ENCODE measurements at places on chromosomes 13 and 19.

DNA sequence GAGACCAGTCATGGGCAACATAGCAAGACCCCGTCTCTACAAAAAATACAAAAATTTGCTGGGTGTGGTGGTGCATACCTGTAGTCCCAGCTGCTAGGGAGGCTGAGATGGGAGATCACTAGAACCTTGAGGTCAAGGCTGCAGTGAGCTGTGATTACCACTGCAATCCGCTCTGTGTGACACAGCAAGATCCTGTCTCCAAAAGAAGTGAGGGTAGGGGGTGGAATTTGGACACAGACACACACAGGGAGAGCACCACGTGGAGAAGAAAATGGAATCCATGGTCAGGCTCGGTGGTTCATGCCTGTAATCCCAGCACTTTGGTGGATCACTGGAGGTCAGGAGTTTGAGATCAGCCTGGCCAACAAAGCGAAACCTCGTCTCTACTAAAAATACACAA is 8.7 kb downstream of the TNFSF9 start:
- H3K27me3 ChIP-seq, result peaks cover 30% of the 10 kb centered on the region
- no peaks in the 10 kb centered on the region for H3K4me1 ChIP-seq
- ATAC-seq, result no peak
- H3K36me3 ChIP-seq, result no peaks in the 10 kb centered on the region
- H3K4me3 ChIP-seq, result no peak overlapping the region
- no peak overlapping the region for H3K27ac ChIP-seq

- no peak overlapping the region for H3K27ac ChIP-seq
- no peak for ATAC-seq
- no peaks in the 10 kb centered on the region for H3K4me1 ChIP-seq
- peaks cover 57% of the 10 kb centered on the region for H3K36me3 ChIP-seq
- no peaks in the 10 kb centered on the region for H3K27me3 ChIP-seq
Measured at GRCh38 chr13:72823724-72824123, 41.8 kb downstream of the PIBF1 start.

GRCh38 chr13:21723807-21724505 is 53.1 kb downstream of the FGF9 start:
- no peaks in the 10 kb centered on the region for H3K4me1 ChIP-seq
- no peaks in the 10 kb centered on the region for H3K36me3 ChIP-seq
- peaks cover 29% of the 10 kb centered on the region for H3K27me3 ChIP-seq

GRCh38 chr13:58318495-58319167 is 687.1 kb downstream of the PCDH17 start:
- ATAC-seq, result no peak
- no peak overlapping the region for H3K27ac ChIP-seq
- no peaks in the 10 kb centered on the region for H3K36me3 ChIP-seq
- H3K4me3 ChIP-seq, result no peak overlapping the region

DNA sequence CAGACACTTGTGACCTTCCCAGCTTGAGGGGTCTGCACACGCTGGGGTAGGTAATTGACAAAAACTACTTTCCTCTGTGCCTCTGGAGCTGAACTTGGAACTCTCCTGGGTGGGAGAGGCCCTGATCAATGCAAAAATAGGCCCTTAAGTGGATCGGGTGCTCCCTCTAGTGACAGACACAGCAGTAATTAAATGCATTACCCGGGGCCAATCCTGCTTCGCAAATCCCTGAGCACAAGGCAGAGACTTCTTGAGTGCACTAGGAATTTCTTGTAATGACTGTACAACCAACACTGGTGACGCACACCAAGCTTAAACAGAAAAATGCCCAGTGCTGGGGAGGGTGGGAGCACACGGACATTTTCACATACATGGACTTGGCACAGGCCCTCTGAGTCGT is 10.6 kb upstream of the UBE2S start:
- H3K4me3 ChIP-seq, result no peak overlapping the region
- peaks cover 27% of the 10 kb centered on the region for H3K27me3 ChIP-seq
- H3K4me1 ChIP-seq, result no peaks in the 10 kb centered on the region
- ATAC-seq, result peak; percentile 58

DNA sequence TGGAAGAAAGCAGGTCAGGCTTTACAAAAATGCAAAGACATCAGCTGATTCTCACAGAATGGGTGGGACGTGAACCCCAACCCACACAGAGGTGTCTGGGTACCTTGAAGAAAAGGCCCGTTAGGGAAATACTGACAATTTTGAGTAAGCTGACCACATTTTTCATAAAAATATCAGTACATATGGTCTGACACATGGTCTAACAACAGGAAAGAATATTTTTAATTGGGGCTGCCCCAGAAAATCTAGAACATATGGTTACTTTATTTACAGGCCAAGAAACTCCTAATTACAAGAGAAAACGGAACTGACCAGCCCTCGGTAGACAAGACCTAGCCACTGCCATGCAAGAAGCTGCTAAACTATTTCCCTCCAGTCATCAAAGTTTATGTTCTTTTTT is 48.7 kb upstream of the ITM2B start:
- H3K27ac ChIP-seq, result no peak overlapping the region
- no peaks in the 10 kb centered on the region for H3K4me1 ChIP-seq
- no peaks in the 10 kb centered on the region for H3K36me3 ChIP-seq
- ATAC-seq, result no peak
- H3K27me3 ChIP-seq, result no peaks in the 10 kb centered on the region

DNA sequence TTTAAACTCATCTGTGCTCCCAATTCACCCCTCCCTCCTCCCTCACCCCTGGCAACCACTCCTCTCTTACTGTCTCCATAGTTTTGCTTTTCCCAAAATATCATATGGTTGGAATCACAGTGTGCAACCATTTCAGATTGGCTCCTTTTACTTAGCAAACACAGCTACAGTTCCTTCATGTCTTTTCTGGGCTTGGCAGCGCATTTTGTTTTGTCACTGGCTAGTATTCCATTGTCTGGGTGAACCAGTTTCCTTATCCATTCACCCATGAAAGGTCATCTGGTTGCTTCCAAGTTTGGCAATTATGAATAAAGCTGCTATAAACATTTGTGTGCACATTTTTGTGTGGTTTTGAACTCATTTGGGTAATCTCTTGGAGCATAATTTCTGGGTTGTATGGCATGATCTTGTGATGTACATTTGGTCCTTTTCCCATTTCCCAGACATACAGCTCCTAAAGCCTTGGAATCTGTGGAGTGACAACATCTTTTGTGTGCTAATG is 23.9 kb upstream of the GAS6 start:
- ATAC-seq, result peak; percentile 52
- H3K27ac ChIP-seq, result peak overlapping the region; percentile 59
- H3K4me3 ChIP-seq, result no peak overlapping the region

- no peak overlapping the region for H3K27ac ChIP-seq
- H3K27me3 ChIP-seq, result no peaks in the 10 kb centered on the region
- ATAC-seq, result no peak
- no peak overlapping the region for H3K4me3 ChIP-seq
- peaks cover 40% of the 10 kb centered on the region for H3K36me3 ChIP-seq
- peaks cover 67% of the 10 kb centered on the region for H3K4me1 ChIP-seq
Measured at GRCh38 chr19:10760273-10760944, 42.5 kb downstream of the DNM2 start.

DNA sequence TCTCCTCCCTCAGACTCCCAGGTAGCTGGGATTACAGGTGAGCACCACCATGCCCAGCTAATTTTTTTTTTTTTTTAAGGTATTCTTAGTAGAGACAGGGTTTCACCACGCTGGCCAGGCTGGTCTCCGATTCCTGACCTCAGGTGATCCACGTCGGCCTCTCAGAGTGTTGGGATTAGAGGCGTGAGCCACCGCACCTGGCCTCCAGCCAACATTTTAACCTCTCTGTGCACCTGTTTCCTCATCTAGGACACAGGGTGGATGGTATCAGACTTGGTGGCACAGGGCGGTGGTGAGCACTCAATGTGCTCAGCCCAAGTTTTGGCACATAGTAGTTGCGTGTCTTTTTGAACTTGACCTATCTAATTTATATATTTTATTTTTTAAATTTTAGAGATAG is 12.5 kb downstream of the APBA3 start:
- ATAC-seq, result no peak
- peaks cover 28% of the 10 kb centered on the region for H3K27me3 ChIP-seq
- H3K27ac ChIP-seq, result no peak overlapping the region
- H3K36me3 ChIP-seq, result peaks cover 48% of the 10 kb centered on the region
- no peak overlapping the region for H3K4me3 ChIP-seq
- no peaks in the 10 kb centered on the region for H3K4me1 ChIP-seq

DNA sequence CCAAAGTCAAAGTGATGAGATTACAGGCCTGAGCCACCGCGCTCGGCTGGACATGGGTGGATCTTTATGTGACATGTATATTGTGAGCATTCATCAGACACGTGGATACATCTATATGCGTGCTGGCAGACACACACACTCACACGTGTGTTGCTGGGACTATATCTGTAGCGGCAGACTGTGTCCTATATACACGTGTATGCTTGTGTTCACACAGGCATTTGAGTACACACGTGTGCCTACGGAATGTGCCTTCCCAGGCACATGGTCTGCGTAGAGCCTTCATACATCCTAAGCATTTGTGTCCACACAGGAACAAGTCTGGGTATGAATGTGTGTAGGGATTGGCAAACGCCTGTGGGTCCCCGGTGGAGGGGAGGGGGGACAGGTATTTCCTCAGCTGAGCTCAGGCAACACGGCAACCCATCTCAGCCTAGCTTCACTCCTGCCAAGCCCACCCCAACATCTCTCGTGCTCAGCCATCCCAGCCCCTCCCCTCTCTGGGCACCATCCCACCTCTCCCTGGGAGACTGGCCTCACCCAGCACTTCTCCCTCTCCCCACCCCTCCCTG is 2.6 kb downstream of the UNC13A start:
- H3K36me3 ChIP-seq, result no peaks in the 10 kb centered on the region
- H3K27ac ChIP-seq, result no peak overlapping the region
- no peak overlapping the region for H3K4me3 ChIP-seq
- peaks cover 98% of the 10 kb centered on the region for H3K27me3 ChIP-seq

DNA sequence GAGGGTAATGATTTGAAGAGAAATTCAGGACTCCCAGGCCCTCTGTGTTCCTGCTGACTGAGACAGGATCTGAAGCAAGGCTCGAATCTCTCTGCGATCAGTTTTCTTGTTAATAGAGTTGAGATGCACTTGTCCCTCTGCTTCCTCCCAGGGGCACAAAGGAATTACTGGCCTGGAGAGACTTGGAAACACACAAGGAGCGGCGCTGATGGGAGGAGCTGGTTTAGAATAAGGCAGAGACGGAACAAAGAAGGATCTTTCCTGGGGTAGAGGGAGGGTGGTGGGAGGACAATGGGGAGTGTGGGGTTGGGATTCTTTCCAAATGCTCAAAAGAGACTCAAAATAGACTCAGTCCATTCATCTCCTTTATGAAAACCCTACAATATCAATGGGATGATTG is 719.1 kb downstream of the UQCRFS1 start:
- no peak for ATAC-seq
- peaks cover 24% of the 10 kb centered on the region for H3K27me3 ChIP-seq
- H3K4me1 ChIP-seq, result no peaks in the 10 kb centered on the region
- H3K36me3 ChIP-seq, result no peaks in the 10 kb centered on the region
- no peak overlapping the region for H3K27ac ChIP-seq

GRCh38 chr19:33564836-33565338 is 43.3 kb upstream of the PEPD start:
- H3K27ac ChIP-seq, result no peak overlapping the region
- H3K27me3 ChIP-seq, result peaks cover 72% of the 10 kb centered on the region
- H3K36me3 ChIP-seq, result no peaks in the 10 kb centered on the region
- no peaks in the 10 kb centered on the region for H3K4me1 ChIP-seq

GRCh38 chr13:75318138-75318833 is 163.7 kb downstream of the TBC1D4 start:
- H3K27me3 ChIP-seq, result no peaks in the 10 kb centered on the region
- H3K36me3 ChIP-seq, result no peaks in the 10 kb centered on the region
- no peaks in the 10 kb centered on the region for H3K4me1 ChIP-seq
- no peak for ATAC-seq
- no peak overlapping the region for H3K27ac ChIP-seq
- no peak overlapping the region for H3K4me3 ChIP-seq

DNA sequence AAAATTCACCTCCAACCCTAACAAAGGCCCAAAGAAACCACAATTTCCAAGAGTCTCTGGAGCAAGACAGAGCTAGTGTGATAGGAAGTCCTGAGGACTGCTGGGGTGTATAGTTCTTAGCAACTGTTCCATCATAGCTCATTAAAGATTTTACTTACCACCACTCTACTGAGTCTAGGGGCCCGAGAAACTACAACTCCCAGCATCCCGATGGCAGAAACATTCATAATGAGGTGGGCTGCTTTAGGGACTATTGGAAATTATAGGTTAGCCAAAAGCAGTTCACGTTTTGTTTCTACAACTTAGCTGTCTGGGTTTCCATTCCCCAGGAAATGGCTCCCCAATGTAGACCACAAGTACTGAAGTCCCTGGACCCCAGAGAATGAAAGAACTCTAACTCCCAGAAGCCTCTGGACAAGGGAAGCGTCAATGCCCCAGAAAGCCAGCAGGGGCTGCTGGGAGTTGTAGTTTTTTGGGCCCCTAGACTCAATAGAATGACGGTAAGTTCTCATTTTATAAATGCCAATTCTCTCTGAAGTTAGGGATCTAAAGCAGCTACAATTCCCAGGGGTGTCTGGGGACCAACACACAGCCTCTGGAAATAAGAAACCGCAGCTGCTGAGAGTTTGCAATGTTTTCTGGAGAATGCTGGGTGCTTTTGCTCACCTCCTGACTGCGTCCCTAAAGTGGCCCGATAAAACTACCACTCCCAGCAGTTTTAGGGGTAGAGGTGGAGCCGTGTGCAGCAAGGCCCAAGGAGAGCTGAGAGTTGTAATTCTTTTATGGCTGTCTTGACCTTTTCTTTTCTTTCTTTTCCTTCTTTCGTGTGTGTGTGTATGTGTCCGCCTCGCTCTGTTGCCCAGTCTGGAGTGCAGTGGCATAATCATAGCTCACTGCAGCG is 11.1 kb downstream of the FTL start:
- ATAC-seq, result no peak
- no peak overlapping the region for H3K4me3 ChIP-seq
- peaks cover 24% of the 10 kb centered on the region for H3K4me1 ChIP-seq
- H3K27me3 ChIP-seq, result no peaks in the 10 kb centered on the region

DNA sequence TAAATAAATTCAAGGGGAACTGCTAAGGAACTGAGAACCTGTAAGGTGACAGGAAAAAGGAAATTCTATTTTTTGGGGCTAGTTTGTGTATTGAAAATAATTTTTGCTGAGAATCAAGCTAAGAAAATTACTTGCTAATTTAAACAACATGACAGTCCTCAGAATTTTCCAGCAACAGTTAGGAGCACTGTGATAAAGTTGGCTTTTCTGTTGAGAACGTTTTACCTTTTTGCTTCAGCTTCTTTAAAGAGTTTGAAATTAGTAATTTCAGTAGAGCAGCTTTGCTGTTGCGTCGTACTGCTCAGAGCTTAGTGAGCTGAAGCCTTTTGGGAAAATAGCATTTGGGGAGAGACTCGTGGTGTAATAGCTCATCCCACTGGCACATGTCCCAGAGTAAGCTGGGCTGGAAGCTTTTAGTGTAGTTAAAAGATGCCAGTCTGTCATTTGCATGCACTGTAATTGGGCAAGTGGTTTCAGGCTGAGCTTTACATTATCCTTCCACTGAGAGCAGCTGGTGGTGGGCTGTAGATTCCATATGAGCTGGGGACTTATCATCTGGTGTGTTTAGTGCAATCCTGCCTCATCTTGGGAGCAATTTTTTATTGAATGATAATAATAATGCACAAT is 69.8 kb downstream of the LRCH1 start:
- H3K36me3 ChIP-seq, result no peaks in the 10 kb centered on the region
- ATAC-seq, result peak; percentile 90
- no peaks in the 10 kb centered on the region for H3K27me3 ChIP-seq
- peaks cover 33% of the 10 kb centered on the region for H3K4me1 ChIP-seq
- H3K4me3 ChIP-seq, result no peak overlapping the region

GRCh38 chr19:5864725-5865486 is 5.4 kb downstream of the FUT5 start:
- no peak overlapping the region for H3K4me3 ChIP-seq
- H3K27ac ChIP-seq, result no peak overlapping the region
- no peaks in the 10 kb centered on the region for H3K4me1 ChIP-seq
- no peaks in the 10 kb centered on the region for H3K36me3 ChIP-seq
- peaks cover 11% of the 10 kb centered on the region for H3K27me3 ChIP-seq

GRCh38 chr13:113650275-113650674 is 7.7 kb downstream of the ATP4B start:
- ATAC-seq, result no peak
- peaks cover 7% of the 10 kb centered on the region for H3K4me1 ChIP-seq
- no peaks in the 10 kb centered on the region for H3K27me3 ChIP-seq
- no peaks in the 10 kb centered on the region for H3K36me3 ChIP-seq

All from gastroesophageal sphincter (tissue), 4 donors.